Stimulated activated CD4-positive, alpha-beta T cell treated with anti-CD3 and anti-CD28 coated beads, TNF-alpha, amount 100 ng/mL, for 48 hours (primary cell): ENCODE measurements at places on chromosomes 7 and 10.

GRCh38 chr10:95377950-95378349 is 87.1 kb upstream of the PDLIM1 start:
- no peak for DNase-seq

DNA sequence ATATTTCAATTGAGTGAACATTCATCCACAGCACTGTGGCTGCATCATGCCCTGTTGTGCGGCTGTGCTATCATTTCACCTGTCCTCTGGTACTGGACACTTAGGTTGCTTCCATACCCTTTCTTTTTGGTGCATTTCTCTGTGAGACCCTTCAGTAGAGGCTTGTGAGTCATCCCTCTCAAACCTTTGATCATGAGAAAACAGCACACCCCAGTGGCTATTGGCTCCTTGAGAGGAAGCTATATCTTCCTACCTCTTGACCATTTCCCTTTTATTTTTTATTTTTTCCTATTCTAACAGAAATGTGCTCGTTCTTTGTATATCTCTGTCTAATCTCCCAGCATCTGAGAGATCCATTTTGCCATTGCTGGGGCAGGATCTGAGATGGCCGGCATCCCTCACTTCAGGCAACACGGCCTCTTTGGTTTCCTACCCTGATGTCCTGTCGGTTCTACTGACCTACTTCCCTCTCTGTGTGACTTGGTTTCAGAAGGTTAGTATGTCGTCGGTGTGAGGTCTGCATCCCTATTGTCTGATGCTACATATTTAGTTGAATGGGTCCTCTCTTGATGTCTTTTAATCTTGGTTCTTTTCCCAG is 23.8 kb upstream of the PIK3AP1 start:
- DNase-seq, result no peak

DNA sequence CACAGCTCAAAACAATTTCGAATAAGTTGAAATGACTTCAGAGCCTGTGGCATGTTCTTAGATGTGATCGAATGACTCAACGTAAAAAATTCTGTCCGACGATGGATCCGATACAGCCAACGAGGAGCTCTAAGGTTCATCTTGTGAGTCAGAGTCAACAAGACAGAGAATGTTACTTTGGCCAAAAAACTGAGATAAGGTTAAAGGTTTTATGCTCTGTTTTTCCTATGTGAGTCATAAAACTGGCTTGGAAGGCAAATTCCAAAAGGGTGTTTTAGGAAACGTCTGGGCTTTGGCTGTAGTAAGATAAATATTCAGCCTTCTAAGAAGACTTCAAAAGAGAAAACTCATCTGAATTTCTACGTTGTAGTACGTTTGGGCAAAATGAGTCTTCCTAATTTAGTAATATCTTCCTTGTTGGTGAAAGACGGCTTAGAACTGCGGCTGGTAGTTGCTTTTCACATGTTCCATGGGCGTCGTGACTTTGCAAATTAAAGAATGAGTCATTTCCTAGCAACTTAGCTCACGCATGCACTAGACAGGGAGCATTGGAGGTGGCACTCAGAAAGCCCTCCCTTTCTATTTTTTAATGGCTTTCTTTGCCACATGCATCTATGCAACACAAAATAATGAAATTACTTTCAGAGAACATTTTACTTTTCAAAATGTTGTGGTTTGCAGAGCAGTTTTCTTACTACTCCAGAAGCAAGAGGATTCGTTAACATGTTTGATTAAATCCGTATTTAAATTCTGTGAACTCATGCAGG is 28.2 kb downstream of the PFKP start:
- DNase-seq, result peak; percentile 52

GRCh38 chr7:43906331-43907010 is at the start of gene URGCP:
Gene URGCP, minus strand, starts transcription at chr7:43906596. Its CDS starts 21 bp downstream, at chr7:43906575.
- no peak for DNase-seq

- DNase-seq, result no peak
Measured at GRCh38 chr7:140390034-140390433, 8.3 kb downstream of the SLC37A3 start.

DNA sequence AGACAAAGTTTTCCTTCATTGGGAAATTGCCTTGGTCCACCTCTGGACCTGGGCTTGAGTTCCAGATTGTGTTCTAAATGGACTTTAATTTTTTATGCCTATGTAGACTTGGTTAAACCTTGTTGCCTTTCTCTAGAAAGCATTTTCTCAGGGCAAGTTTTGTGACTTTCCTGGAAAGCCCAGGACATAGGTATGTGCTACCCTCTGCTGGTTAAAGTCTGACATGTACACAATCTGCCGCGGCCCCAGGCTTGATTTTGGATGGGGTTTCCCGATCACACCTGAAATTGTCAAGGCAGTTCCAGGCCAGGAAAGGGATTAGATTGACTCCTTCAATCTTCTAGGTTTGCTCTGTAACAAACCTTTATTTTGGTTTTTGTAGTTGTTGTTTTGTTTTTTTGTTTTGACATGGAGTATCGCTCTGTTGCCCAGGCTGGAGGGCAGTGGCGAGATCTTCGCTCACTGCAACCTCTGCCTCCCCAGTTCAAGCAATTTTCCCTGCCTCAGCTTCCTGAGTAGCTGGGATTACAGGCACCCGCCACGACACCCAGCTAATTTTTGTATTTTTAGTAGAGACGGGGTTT is 14.1 kb upstream of the AKR1B10 start:
- DNase-seq, result peak; percentile 12

- DNase-seq, result no peak
Measured at GRCh38 chr7:30992414-30992813, 28.7 kb downstream of the GHRHR start.

DNA sequence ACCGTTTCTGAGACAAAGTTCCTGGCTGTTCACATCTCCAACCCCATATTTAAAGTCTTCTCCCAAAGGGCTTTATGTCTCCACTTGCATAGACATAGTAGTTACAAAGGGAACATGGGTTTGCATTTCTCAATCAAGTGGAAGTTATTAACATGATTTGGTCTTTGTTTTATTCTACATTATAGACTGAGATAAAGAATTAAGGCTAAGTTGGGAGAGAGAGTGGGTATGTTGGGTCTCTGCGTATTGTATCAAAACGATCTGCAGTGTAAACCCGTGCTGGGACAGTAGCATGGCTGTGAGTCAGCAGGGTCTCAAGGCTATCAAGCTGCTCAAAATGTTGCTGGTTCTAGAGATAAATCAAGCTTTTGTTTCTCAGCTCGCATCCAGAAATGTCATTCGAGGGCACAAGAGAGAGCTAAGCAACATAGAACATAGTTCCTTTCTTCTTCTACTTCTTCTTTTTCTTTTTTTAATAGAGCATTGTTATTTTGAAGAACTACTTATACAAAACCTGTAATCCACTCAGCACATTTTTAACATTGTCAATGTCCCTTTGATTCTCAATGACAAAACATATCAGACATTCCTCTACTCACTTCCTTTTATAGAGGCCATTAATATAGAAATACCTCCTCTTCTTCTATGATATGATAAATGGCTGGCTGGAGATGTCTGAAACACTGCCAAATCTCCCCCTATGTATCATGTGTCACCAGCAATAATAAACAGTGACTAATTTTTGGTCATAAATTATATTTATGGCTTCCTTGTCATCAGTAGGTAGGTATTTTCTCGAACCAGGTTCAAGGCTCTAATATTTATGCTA is 34.5 kb upstream of the RHOBTB1 start:
- DNase-seq, result no peak

DNA sequence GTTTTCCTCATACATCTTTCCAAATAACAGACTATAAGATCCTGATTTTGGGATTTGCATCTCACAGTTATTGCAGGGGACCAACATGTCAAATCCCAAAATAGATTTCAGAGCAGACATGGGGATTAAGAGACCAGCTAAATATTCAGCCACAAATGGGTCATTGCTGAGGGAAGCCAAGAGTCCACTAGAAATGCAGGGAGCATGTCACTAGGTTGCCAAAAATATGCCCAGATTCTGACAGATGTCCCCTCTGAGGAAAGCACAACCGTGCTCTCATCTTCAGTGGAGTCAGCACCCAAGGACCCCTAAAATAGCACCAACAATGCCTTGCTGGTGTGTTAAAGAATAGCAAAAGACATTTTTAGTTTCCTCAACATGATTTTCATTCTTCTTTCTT is 56.2 kb upstream of the AGK start:
- DNase-seq, result no peak

DNA sequence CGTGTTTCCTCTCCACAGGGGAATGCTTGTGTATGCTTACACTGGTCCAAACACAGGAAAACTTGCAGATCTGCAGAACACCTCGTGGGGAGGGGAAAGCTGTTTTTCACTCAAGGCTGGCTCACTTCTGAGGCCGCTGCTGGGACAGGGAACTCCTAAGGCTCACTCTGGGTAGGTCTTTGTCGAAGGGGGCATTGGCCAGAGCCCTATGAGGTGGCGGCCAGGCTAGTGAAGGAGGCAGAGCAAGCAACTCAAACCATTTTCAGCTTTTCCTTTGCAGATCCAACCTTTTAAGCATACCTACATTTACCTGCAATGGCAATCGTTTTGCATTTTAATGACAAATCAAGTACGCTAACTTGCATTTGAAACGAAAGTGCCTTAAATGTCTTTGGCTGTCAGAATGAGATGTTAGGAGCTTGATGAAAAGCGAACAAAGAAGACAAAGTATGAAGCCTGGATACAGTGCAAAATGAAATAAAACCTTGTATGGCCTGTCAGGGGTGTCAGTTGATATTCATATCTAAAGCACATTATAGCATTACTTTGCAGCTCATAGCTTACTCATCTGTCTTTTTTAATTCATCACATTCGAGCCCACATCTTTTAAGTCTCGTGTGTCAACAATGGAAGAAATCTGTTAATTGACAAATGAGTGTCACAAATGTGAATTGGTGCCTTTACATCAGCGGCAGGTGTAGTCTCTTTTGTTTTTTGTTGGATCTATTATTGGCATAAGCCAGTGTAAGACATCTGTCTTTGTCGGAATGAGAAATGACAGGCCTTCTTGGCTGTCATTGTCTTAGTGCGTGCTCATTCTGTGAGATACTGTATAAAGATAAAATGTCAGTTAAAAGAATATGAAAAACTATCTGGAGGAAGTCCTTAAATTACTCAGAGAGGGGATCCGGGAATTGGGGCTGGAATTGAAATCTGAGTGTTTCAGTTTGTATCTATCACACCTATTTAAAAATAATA is 30.5 kb downstream of the LRMDA start:
- DNase-seq, result no peak

GRCh38 chr7:139973101-139974050 is 89.4 kb downstream of the PARP12 start:
- DNase-seq, result no peak

DNA sequence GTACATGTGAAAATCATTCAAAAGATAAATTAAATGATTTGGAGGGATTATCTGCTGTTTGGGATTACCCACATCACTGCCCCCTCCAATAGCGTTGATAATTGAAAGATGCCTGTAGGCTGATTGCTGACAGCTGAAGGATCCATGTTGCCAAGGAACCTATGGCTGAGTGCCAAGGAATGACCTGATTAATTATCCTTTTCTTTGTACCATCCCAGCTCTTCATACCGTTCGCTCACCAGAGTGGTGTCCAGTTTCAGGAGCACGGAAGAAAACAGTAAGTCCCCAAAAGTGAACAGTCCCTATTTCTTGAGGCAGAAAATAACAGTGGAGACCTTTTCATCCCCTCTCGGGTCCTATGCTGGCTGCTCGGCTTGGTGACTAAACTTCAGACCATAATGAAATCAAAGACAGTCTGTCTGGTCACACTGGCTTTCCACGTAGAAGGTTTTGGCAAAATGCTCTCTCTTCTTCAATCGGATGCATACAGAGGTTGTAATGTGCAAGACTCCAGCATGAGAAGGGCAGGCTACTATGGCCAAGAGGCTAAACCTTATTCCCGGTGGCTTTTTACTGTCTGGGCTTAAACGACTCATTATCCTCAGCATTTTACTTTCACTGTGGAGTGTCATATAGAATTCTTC is 108.8 kb downstream of the SPAG6 start:
- DNase-seq, result no peak

DNA sequence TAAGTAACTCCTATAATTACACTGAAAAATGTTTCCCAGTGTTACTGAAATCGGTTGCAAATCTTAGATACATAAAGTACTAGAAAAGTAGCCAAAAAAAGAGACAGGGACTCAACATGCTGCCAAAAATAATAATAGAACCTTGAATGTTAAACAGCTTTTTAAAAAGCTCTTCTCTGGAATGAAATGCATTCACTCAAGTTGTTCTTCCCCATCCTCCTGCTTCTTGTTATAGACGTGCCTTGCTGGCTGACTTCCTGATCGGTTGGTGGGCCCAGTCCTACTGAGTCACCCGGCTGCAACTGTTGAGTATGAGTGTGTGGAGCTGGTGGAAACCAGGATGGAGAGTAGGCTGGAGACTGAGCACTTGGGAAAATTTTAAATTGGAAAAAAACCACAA is 30.6 kb upstream of the RAPGEF5 start:
- DNase-seq, result no peak

- DNase-seq, result no peak
Measured at GRCh38 chr7:44120395-44120794, 3.0 kb downstream of the POLD2 start.

DNA sequence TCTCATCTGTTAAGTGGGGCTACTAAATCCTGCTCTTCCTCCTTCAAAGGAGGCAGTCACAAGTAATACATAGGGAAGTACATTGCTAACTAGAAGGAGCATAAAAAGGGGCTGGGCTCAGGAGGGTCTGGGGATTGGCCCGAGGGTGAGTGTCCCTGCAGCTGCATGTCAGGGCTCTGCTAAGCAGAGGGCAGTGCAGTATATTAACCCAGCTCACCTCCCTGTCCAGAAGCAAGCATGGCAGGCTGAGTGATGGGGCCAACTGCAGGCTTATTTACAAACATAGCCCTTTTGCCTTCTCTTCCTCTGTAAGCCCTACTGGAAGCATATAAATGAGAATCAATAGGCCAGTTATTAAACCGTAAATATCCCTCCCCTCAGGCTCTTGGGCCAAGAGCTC is 143.2 kb upstream of the PCBD1 start:
- no peak for DNase-seq

GRCh38 chr10:110437351-110437605 is 60.4 kb upstream of the DUSP5 start:
- no peak for DNase-seq

DNA sequence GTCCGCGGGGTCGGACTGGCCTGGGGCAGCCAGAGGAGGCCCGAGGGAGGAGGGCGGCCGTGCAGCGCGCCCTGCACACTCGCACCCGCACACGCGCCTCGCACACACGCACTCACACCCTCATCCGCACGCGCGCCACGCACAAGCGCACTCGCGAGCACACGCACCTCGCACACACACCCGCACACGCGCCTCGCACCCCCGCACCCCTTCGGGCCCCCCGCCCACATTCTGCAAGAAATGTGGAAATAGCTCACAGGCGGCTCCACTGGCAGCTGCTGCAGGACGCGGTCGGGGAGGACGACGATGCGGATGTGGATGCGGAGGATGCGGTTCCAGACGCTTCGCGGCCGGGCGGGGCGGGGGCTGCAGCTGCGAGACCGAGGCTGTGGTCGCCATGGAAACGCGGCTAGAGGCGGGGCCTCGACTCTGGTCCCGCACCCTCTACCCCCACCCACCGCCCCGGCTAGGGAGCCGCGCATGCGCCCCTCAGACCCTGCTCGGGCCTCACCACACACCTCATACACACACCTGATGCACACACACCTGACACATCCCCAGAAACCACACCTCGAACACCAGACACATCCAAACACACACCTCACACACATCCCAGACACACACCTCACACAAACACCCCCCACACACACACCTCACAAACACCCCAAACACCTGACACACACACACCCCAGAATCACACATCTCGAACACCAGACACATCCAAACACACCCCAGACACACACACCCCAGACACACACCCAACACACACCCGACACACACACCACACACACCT is at the start of gene CALY:
CALY (minus strand) TSS at position 320 of the 793 bp plus-strand sequence. CDS start 7,907 bp downstream, outside the sequence.
- peak; percentile 44 for DNase-seq

GRCh38 chr10:21747809-21748208 is 213.8 kb downstream of the MLLT10 start:
- DNase-seq, result no peak
